ENCODE measurements at places on chromosomes 16 and 17.

DNA sequence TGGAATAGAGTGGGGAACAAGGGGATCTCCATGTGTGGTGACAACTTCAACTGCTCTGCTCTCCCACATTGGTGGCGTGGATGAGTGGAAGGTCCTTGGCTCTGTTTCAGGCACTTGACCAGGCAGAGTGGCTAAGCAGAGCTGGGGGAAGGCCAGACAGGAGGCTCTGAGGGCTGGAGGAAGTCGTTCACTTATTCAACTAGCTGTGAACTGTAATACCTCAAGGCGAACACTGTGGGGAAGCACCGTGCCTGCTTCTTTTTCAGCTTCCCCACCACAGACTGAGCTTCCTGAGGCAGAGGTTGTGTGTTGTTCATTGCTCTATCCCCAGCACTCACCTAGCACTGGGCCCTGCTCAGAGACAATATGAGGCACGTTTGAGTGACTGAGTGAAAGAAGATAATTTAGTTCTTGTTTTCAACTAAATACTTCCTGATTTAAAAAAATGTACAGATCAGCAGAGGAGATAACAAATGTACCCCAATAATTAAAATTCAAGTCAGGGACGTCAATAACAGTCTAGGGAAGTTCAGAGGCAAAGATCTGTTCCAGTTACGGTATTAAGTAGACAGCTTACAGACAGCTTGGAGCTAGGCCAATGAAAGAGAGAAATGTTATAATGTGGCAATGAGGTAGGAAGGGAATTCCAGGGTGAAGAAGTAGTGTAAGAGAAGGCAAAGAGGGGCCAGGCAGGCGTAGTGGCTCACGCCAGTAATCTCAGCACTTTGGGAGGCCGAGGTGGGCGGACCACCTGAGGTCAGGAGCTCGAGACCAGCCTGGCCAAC lies 34.7 kb downstream of the MYO18A start:
- peak; percentile 60 for DNase-seq

GRCh38 chr17:44865231-44865660 lies 17.6 kb downstream of the HIGD1B start:
- DNase-seq, result peak; percentile 20

DNA sequence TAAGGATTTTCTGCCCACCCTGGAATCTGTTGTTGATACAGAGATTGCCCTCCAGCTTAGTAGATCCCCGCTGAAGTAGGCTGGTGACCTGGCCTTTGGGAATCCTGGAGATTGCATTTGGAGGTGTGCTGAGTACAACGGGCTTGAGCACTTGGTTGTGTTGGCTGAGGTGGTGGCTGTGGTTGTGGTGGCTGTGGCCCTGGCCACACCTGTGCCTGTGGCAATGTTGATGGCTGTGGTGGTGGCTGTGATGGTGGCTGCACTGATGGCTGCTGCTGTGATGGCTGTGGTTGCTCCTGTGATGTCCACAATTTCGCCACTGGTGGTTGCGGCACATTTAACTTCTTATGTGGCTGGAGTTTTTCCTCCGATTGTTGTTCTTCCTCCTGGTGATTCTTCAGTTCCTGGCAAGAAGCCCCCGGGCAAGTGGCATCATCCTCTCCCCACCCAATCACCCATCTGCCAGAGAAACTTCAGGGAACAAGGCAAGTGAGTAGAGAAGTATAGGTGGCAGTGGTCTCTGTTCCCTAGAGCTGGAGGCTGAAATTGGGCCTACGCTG lies 4.2 kb downstream of the CCDC200 start:
- DNase-seq, result no peak

- peak; percentile 98 for DNase-seq
Measured at GRCh38 chr17:27384261-27384701, 72.0 kb upstream of the KSR1 start.

- no peak for DNase-seq
Measured at GRCh38 chr16:85172455-85173145, 60.3 kb upstream of the CIBAR2 start.

DNA sequence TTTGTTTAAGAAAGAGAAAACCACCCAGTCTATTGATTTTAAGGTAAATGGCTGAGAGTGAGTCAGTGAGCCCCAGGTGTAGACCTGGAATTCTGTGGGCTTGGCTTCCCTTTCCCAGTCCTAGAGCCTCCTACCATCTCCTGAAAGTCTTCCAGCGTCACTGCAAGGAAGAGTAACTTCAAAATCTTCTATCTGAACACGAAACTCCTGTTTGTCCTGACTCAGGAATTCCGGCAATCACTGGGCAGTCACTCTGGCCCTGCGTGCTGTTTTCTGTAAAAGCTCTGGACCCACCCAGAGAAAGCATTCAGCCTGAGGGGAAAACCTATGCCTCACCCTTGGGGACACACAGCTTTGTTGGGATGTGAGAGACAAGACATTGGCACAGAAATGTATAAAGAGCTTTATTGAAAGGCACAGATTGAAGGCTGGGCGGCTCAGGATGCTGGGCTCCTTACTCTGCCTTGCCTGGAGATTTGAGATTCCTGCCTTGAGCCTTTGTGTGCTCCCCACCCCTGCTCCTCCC lies 15.9 kb downstream of the MINK1 start:
- DNase-seq, result no peak

- DNase-seq, result no peak
Measured at GRCh38 chr16:81654346-81654745, 124.7 kb upstream of the PLCG2 start.

DNA sequence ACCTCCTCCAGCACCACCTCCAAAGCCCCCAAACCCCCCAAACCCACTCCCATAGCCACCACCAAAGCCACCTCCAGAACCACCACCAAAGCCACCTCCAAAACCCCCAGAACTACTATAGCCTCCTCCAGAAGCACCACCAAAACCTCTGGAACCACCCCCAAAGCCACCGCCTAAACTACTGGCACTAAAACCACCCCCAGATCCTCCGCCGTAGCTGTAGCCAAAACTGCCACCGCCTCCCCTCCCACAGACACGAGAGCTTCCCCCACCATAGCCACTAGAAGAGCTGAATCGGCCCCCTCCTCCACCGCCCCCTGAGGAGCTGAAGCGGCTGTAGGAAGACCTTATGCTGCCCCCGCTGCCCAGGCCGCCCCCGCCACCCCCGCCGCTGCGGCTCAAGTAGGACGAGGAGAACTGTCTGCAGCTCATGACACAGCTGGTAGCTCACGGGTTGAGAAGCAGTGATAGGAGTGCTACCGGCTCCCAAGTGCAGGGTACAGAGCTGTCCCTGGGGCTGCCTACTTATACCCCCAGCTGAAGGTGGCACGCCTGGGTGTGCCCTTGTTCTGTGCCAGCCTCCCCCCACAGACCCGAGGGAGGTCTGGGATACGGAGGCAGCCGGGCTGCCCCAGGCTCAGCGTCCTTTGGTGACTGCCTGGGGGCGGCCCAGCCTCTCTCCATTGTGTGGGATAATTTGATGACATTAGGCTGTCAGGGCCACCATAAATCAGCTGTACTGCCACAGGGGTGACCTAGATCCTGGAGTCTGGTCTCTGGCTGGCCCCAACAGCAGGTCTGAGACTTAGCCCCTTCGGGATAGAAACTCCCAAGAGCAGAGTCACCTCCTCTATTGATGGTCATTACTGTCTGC lies at the start of gene KRT9:
TSS of gene KRT9 (minus strand) at position 499 of the 874 bp plus-strand sequence. CDS start at position 432, 67 bp downstream.
- DNase-seq, result no peak

- no peak for DNase-seq
Measured at GRCh38 chr16:25707982-25708583, 16.3 kb downstream of the HS3ST4 start.

GRCh38 chr17:9095390-9095789 lies 74.1 kb downstream of the NTN1 start:
- DNase-seq, result no peak

GRCh38 chr16:11306381-11306780 lies 25.3 kb upstream of the PRM1 start:
- no peak for DNase-seq

- no peak for DNase-seq
Measured at GRCh38 chr16:2056681-2057407, 9.1 kb downstream of the TSC2 start.

DNA sequence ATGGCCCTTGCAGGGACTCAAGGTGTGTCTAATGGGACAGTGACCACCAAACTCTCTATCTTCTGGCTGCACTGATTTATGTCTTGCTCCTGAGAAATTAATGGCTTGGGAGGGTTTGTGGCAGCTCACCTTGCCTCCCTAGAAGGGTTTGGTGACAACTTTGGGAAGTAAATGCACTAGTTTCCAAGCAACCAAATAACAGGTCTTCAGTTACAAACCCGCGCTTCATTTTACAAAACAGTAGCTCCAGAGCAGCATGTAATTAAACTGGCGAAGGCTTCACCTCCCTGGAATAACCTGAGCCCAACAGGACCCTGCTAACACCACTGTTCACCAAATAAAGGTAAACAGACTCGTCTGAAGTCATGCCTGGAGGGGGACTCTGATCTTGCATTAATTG lies 318.3 kb downstream of the SLC39A11 start:
- no peak for DNase-seq

DNA sequence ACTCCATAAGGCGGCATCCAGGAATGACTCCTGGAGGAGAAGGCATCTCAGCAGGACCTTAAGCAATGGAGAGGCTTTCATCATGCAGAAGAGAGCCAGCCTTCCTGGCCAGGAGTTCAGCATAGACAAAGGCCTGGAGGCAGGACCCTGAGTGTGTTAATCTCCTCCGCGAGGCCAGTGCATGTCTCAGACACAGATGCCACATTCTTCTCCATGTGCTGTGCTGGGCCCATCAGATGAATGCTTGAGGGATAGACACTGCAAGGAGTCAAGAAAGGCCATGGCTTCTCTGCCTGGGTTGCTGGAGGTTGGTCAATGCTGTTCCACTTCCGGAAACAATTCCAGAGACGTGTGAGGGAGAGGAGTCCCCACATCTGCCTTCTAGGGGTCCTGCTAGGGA lies 147.5 kb downstream of the IRX5 start:
- no peak for DNase-seq

DNA sequence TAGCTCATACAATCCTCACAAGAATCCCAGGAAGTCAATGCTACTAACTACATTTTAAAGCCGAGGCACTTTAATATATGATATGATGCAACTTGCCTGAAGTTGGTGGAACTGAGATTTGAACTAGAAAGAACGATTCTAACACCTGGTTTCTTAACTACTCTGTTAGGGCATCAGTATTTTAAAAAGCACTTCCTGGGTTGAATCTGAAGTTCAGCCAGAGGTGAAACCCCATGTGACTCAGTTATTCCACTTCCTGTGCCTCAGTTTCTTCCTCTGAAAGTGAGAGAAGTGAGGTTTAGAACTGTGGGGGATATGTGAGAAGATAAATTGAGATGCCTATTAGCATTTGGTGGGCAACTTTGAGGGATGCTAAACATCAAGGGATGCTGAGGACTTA lies 129.4 kb upstream of the ANKFN1 start:
- DNase-seq, result no peak

GRCh38 chr16:80807906-80808305 lies 3.5 kb upstream of the CDYL2 start:
- DNase-seq, result no peak

DNA sequence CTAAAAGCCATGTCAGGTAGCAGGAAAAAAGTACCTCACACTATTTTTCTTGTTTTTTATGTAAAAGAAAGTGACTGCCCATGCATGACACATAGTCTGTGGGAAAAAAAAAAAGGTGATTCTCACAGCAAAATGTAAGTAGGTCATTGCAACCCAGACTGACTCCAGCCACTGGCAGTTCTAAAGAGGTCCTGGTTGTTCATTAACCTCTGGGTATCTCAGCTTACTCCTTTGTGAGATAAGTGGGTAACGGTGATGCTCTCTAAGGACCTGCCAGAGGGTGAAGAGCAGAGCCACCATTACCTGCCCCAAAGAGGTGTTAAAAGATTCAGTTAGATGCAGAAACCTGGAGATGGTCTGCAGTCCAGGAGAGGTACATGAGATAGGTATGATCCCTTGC lies 531.9 kb downstream of the GRIN2A start:
- DNase-seq, result no peak

DNA sequence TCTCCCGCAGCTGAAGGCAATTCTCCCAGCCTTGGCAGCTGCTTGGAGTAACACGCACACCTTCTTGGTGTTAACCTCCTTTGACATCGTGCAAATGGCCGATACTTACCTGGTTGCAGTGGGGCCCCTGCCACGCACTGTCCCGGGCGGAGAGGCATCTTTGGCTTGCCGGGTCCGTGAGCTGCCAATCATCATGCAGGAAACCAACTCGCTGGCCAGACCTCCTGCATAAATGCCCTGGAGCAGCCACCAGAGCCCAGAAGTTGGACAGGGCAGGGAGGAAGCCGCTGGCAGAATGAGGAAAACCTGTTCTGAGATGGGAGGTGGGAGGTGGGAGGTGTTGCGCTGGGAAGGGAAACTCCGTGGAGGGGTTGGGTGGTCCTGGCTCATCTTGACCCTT lies 41.7 kb upstream of the CREBBP start:
- DNase-seq, result no peak

- no peak for DNase-seq
Measured at GRCh38 chr16:68228652-68229051, 7.3 kb downstream of the ESRP2 start.

DNA sequence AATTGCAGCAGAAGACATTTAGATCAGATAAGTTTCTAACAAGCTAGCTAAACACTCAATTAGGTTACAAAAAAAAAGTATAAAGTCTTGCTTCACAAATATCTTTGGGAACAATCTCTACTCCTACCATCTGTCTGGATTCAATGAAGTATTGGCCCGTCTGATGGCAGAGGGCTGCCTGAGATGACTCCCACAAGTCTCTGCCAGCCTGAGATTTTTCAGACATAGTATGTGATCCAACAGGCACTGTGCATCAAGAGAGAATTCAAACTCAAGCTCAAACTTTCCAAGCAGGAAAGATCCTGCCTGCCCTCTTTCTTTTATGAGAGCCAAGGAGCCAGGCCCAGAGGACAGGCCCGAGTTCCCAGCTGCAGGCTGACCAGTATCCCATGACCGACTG lies 22.6 kb downstream of the SLC39A11 start:
- no peak for DNase-seq

GRCh38 chr17:1413281-1413791 lies 13.3 kb upstream of the YWHAE start:
- DNase-seq, result peak; percentile 91

- no peak for DNase-seq
Measured at GRCh38 chr16:88456356-88457292, 3.5 kb downstream of the ZFPM1 start.

GRCh38 chr16:67461600-67462278 lies 19.2 kb downstream of the ATP6V0D1 start:
- DNase-seq, result no peak

Measured in NCI-H226 (cell line).